Spleen (tissue), 13 donors: ENCODE measurements at places on chromosomes 5 and 9.

- H3K27ac ChIP-seq, result no peak overlapping the region
- no peak overlapping the region for H3K4me3 ChIP-seq
- no peaks in the 10 kb centered on the region for H3K27me3 ChIP-seq
- DNase-seq, result no peak
Measured at GRCh38 chr5:37807015-37807414, 32.8 kb downstream of the GDNF start.

DNA sequence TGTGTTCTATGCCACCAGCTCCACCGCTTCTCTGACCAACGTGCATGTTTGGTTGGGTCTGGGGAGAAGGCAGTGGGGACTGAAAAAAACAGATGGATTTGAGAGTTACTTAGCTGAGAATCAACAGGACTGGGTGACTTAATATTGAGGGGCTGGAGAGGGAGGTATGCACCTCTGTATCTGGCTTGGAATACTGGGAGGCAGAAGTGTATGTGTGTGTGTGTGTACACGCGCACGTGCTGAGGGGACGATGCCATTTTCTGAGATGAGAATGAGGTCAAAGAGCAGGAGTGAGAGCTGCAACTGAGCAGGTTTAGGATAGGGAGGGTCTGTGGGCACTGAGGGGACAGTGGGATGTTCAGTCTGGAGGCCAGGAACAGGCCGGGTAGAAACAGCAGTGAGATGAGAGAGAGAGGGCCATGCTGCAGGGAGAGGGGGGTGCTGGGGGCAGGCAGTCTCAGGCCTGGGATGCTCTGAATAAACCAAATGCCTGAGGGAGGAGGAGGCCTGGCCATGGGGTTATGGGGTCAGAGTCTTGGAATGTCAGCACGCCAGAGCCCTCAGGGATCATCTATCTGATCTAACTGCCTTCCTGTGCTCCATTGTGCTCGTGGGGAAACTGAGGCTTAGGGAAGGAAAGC lies 14.0 kb downstream of the PDGFRB start:
- H3K27ac ChIP-seq, result peak overlapping the region; percentile 83
- H3K27me3 ChIP-seq, result no peaks in the 10 kb centered on the region
- peaks cover 53% of the 10 kb centered on the region for H3K4me1 ChIP-seq
- H3K4me3 ChIP-seq, result no peak overlapping the region
- H3K36me3 ChIP-seq, result no peaks in the 10 kb centered on the region

DNA sequence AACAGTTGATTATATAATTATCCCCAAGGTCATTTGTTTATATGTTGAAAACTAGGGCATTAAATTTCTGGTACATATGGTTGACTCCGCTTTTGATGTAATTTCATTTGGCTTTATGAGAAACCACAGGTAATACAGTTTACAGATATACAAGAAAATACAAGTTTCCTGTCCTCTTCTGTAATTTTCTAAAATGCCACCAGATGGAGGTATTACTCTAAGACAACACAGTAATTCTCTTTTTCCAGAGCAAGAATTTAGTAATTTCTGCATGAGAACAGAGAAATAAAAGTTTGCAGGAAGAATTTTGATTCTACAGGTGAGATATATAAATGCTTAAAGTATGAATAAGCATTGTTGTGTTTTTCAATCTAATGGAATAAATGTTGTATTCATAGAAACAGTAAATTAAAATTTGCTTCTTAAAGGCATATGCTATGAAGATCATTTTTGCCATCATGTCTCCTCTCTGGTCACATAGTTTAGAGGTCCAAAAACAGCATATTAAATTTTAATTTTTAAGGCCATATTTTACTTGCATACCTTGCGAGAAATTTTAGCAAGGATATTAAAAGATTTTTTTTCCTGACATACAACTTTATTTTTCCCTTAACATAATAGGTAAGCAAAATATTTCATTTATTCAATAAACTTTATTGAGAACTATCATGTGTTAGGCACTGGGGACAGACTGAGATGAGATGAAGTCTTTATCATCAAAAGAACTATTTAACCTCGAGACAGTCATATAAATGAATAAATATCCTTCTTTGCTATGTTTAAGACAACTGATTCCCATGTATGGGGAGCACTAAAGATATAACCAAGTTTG lies 22.7 kb downstream of the CHD1 start:
- H3K4me3 ChIP-seq, result no peak overlapping the region
- DNase-seq, result no peak
- no peaks in the 10 kb centered on the region for H3K27me3 ChIP-seq
- H3K27ac ChIP-seq, result no peak overlapping the region

DNA sequence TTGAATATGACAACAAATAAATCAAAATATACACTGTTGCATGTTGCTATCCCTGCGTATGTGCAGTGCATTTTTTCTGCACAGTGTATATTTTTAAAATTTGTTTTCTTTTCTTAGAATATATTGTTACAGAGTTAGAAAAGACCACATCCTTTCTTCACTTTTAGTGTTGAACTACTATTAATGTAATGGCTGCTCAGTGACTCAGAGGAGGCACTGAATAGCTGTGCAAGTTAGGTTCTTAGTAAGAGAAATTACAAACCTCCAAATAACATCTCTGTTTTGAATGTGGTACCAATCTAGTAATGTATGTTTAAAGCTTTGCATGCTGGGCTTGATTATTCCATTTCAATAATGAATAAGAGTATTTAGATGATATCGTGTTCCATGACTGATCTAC lies 208.9 kb upstream of the PRR16 start:
- peaks cover 5% of the 10 kb centered on the region for H3K4me1 ChIP-seq
- no peaks in the 10 kb centered on the region for H3K36me3 ChIP-seq
- H3K4me3 ChIP-seq, result no peak overlapping the region
- H3K27me3 ChIP-seq, result no peaks in the 10 kb centered on the region
- no peak for DNase-seq

GRCh38 chr9:91937056-91937455 lies 13.0 kb downstream of the ROR2 start:
- no peak overlapping the region for H3K27ac ChIP-seq
- no peak overlapping the region for H3K4me3 ChIP-seq
- no peaks in the 10 kb centered on the region for H3K36me3 ChIP-seq
- DNase-seq, result no peak
- H3K4me1 ChIP-seq, result no peaks in the 10 kb centered on the region

DNA sequence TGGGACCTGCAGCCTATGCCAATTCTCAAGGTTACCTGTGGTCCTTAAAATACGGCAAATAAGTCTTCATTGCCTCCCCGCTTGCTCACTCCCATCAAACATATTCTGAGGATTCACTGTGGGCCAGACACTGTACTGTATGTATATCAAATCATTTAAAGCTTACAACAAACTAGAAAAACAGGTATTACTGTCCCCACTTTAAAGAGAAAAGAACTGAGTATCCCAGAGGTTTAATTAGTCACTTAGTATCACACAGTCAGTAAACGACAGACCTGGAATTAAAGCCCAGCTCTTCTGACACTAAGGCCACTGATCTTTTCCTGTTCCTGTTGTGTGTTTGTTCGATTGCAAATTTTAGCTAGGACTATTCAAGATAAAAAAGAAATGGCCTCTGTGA lies 248.2 kb downstream of the ACTL7B start:
- no peak for DNase-seq
- no peak overlapping the region for H3K27ac ChIP-seq
- no peaks in the 10 kb centered on the region for H3K36me3 ChIP-seq
- H3K4me1 ChIP-seq, result no peaks in the 10 kb centered on the region
- no peak overlapping the region for H3K4me3 ChIP-seq

DNA sequence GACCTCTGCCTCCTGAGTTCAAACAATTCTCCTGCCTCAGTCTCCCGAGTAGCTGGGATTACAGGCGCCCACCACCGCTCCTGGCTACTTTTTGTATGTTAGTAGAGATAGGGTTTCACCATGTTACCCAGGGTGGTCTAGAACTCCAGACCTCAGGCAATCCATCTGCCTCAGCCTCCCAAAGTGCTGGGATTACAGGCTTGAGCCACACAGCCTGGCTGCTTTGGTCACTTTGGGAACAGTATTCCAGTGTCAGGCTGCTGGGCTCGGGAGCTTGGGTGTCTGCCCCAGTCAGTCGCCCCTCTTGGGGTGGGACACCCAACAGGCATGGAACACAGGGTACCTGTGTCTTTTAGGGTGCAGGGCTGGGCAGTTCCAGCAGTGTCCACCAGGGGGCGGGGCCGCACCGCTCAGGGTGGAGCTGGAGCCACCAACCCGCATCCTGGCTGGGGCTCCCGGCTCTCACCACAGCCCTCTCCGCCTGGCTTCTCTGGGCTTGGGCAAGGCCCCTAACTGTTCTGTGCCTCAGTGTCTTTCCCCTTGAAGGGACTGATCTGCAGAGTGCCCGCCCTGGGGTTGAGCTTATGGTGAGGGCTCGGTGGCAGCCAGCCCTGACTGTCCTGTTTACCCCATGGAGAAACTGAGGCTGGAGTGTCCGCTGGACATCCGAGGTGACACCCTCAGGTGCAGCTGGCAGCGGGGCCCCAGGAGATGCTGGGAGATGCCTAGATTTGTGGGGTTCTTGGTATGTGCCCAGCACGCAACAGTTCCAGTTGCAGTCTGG lies 6.4 kb upstream of the RNU6ATAC start:
- no peak for DNase-seq
- H3K27ac ChIP-seq, result no peak overlapping the region
- H3K36me3 ChIP-seq, result no peaks in the 10 kb centered on the region
- peaks cover 34% of the 10 kb centered on the region for H3K4me1 ChIP-seq
- no peaks in the 10 kb centered on the region for H3K27me3 ChIP-seq

- H3K27me3 ChIP-seq, result no peaks in the 10 kb centered on the region
- no peaks in the 10 kb centered on the region for H3K4me1 ChIP-seq
- H3K4me3 ChIP-seq, result no peak overlapping the region
- no peak overlapping the region for H3K27ac ChIP-seq
- DNase-seq, result no peak
Measured at GRCh38 chr5:51902512-51902911, 519.3 kb downstream of the ISL1 start.

- no peak overlapping the region for H3K4me3 ChIP-seq
- no peaks in the 10 kb centered on the region for H3K4me1 ChIP-seq
- H3K27me3 ChIP-seq, result no peaks in the 10 kb centered on the region
Measured at GRCh38 chr9:90175865-90176264, 466.8 kb downstream of the DIRAS2 start.

DNA sequence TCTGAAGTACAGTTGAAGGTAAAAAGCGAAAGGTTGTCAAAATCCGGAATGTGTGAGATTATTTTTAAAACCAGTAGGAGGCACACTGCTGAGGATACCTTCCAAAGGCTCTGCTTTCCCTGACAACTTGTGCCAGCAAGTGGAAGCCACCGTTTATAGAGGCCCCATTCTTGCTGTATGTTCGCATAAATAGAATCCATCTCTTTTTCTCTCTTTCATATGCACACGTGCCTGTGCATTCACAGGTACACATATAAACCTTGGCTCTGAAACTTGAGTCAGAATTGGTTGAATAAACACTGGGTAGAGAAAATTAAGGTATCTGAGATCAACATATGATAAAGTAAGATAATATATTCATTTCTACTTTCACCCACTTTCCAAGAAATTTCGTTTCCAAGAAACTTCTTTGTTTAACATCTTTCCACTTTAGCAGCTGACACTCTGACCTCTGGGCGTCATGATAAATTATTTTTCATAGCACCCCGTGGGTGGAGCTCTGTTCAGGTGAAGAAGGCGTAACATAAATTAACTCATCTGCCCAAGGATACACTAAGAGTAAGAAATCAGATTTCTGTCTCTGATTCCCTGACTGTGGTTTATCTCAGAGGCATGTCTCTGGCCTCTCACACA lies 63.7 kb upstream of the RICTOR start:
- no peaks in the 10 kb centered on the region for H3K27me3 ChIP-seq
- no peak overlapping the region for H3K4me3 ChIP-seq
- peaks cover 8% of the 10 kb centered on the region for H3K36me3 ChIP-seq
- H3K4me1 ChIP-seq, result no peaks in the 10 kb centered on the region
- DNase-seq, result no peak

DNA sequence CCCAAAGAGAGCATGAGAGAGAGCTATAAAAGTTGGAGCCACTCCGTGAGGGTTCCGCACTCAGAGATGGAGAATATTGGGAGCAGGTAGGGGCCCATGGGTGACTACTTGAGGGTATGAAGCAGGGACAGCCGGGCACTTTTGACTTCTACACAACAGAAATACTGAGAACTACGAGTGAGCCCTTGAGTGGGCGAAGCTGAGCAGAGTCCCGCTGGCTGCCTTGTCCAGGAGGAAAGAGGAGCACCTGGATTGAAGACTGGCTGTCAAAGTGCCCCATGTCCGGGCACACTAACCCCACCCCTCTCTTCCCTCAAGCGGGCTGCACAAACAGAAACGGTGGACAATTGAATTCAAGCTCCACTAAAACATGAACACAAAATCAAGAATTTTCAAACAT lies 33.6 kb downstream of the FYB1 start:
- H3K36me3 ChIP-seq, result no peaks in the 10 kb centered on the region
- H3K27ac ChIP-seq, result peak overlapping the region; percentile 50
- no peak overlapping the region for H3K4me3 ChIP-seq
- peaks cover 71% of the 10 kb centered on the region for H3K4me1 ChIP-seq

DNA sequence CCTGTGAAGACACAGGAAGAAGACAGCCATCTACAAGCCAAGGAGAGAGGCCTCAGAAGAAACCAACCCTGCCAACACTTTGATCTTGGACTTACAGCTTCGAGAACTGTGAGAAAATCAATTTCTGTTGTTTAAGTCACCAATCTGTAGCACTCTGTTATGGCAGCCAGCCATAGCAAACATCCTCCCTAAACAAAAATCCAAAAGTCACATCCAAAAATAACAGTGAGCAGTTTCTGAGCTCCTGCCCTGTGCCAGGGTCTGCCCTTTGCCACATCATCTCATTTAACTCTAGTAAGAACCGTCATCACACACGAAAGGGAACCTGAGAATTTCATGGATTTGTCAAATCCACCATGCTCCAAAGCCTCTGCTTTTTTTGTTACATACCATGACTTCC lies 118.8 kb downstream of the TRIM36 start:
- H3K36me3 ChIP-seq, result no peaks in the 10 kb centered on the region
- H3K27ac ChIP-seq, result no peak overlapping the region
- no peaks in the 10 kb centered on the region for H3K27me3 ChIP-seq
- H3K4me3 ChIP-seq, result no peak overlapping the region
- H3K4me1 ChIP-seq, result no peaks in the 10 kb centered on the region

GRCh38 chr9:128523199-128523925 lies 18.8 kb downstream of the GLE1 start:
- H3K4me1 ChIP-seq, result no peaks in the 10 kb centered on the region
- peak overlapping the region; percentile 20 for H3K27ac ChIP-seq
- H3K27me3 ChIP-seq, result no peaks in the 10 kb centered on the region
- DNase-seq, result no peak

GRCh38 chr9:108860354-108860753 lies 1.7 kb upstream of the ACTL7A start:
- DNase-seq, result no peak
- H3K4me3 ChIP-seq, result no peak overlapping the region
- no peaks in the 10 kb centered on the region for H3K27me3 ChIP-seq
